ENCODE measurements at places on chromosomes 7 and 10.

GRCh38 chr10:122286867-122287266 lies 15.8 kb downstream of the BTBD16 start:
- DNase-seq: no peak

GRCh38 chr10:14681305-14681704 lies 93.4 kb downstream of the FAM107B start:
- DNase-seq: peak; percentile 86

- peak; percentile 90 for DNase-seq
Measured at GRCh38 chr7:23277359-23277989, 21.7 kb upstream of the MALSU1 start.

- no peak for DNase-seq
Measured at GRCh38 chr7:67547183-67547907, 550.7 kb downstream of the TYW1 start.

DNA sequence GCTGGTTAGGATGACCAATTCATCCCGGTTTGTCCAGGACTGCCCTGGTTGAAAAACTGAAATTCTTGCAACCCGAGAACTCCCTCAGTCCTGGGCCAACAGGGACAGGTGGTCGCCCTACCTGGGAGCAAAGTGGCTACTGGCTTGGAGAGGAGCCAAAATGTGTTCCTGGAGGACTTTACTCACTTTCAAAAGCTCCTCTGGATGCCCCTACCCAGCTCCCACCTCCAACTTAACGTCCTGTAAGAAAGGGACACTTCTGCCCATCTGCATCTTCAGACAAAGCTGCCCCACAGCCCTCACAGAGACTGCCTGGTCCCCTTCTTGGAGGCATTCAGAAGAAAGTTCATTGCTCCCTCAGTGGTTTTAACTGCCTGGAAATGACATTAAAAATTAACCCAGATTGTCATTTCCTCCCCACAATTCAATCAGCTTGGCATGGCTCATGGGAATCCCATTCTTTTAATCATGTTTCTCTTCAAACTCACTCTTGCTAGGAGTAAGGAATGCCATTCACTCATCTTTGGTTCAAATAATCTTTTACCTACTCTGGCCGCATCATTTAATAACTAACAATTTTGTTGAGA lies 24.0 kb upstream of the HSPA12A start:
- no peak for DNase-seq

- DNase-seq: no peak
Measured at GRCh38 chr7:17598846-17599245, 300.4 kb downstream of the AHR start.

GRCh38 chr10:35379226-35380137 lies 43.2 kb downstream of the CCNY start:
- no peak for DNase-seq

GRCh38 chr10:123502983-123503382 lies 163.2 kb upstream of the GPR26 start:
- DNase-seq: no peak

GRCh38 chr10:44065788-44066526 lies 318.9 kb downstream of the CXCL12 start:
- DNase-seq: no peak

GRCh38 chr10:9957351-9957750 lies 1060.3 kb upstream of the CELF2 start:
- DNase-seq: no peak

- peak; percentile 81 for DNase-seq
Measured at GRCh38 chr7:23811540-23811939, 101.5 kb downstream of the STK31 start.

DNA sequence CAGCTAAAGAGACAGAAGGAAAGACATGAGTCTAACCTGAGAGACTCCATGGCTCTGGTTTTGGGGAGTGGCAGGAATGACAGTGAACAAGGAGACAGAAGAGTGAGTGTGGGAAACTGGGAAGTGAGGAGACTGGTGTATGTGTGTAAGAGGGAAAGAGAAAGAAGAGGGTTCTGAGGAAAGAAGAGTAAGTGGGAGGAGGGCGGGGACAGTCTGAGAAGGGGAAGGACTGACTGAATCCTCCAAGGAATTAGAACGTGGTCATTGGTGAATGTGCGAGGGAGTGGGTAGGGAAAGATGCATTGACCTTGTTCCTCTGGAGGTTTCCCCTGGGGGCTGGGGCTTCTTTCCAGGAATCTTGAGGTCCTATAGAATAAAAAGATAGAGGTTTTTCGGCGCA lies 26.6 kb downstream of the WNT8B start:
- DNase-seq: no peak

DNA sequence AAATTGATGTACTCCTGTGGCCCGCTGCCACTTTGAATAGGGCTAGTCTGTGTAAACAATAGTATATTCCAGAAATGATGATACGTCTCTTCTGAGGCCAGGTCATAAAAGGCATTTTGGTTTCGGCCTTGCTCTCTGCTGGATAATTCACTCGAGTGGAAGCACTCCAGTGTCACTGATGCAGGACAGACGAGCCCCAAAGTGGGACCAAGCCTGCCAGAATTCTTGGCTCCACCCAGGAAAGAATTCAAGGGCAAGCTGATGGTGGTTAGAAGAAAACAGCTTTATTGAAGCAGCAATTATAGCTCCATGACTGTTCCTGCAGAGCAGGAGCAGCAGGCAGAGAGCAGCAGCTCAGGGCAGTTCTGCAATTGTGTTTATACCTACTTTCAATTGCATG lies 717.6 kb downstream of the GRM8 start:
- DNase-seq: peak; percentile 81

DNA sequence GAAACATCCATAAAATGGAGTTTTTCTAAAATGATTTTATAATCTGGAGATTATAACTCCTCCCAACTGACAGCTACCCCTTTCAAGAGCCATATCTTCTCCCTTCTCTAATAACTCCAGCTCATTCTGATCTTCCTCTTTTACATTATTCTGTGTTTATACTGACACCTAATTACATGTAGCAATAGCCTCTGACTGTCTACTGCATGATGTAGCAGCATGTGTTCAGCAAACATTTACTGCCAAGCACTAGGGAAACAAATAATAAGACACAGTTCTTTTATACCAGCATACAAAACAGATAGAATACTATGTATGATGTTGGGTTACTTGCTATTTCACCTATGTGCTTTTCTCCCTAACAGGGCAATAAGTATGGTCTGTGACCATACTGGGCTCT lies 20.7 kb downstream of the RBM28 start:
- no peak for DNase-seq

DNA sequence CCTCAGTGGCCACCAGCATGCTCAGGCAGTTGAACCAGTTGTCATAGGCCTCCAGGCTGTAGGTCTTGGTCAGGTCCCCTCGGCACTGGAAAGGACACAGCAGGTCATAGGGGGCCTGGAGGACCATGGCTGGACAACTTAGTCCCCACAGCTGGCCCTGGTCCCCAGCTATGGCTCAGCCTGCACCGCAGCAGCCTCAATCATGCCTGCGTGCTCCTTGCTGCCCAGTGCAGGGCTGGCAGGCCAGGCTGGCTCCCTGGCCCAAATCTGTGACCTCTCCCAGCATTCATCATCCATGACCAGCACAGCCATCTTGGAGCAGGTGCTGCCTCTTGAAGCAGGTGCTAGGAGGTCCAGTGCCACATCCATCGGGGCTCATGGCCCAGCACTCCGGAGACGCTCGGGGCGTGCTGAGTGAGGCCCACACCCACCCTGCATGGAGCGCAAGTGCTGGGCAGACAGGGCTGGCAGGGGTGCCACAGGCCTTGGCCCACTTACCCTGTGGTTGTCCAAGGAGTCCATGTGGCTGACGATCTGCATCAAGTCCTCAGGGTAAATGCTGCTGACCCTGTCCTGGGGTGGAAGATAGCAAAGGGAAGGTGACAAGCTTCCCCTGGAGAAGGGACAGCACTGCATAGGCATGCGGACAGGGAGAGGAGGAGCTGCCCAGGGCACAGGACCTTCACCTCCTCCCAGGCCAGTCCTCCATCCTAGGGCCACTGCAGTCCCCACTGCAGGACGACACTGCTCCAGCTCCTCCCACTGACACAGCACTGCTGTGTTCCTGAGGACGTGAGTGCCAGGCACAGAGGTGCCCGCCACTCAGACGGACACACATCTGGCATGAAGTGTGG lies 61.7 kb downstream of the CSGALNACT2 start:
- DNase-seq: no peak

DNA sequence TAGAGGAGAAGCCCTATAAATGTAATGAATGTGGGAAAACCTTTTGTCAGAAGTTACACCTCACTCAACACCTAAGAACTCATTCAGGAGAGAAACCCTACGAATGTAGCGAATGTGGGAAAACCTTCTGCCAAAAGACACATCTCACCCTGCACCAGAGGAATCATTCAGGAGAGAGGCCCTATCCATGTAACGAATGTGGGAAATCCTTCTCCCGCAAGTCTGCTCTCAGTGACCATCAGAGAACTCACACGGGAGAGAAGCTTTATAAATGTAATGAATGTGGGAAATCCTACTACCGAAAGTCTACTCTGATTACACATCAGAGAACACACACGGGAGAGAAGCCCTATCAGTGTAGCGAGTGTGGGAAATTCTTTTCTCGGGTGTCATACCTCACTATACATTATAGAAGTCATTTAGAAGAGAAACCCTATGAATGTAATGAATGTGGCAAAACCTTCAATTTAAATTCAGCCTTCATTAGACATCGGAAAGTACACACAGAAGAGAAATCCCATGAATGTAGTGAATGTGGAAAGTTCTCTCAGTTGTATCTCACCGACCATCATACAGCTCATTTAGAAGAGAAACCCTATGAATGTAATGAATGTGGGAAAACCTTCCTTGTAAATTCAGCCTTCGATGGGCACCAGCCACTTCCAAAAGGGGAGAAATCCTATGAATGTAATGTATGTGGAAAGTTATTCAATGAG lies 18.9 kb downstream of the RBAK start:
- DNase-seq: peak; percentile 53

GRCh38 chr10:60430017-60430416 lies 40.3 kb upstream of the ANK3 start:
- DNase-seq: no peak

DNA sequence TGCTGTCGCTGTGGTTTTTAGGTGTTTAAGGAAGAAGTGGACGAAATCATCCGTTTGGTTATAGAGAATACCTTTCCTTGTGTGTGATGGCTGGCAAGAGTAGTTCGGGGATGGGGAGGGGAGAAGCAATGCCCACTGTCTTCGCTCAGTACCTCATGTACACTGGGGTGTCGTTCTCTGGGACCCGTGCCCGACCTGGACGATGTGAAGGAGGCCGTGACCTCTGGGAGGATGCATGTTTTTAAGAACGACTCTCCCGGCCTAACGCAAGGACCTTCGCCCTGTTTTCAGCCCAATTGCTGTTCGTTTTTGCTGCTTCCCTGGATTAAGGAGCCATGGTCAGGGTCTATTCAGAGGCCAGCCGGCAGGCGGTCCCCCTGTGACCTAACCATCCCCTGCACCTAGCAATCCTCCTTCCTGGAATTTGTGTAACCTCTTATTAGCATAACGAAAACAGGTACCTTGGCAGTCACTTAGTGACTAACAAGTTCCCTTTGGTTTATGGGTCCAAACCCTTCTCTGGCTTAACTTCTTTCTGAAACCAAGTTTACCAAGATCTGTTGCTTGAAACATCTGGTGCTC lies 1.3 kb downstream of the NFE2L3 start:
- DNase-seq: no peak

- peak; percentile 68 for DNase-seq
Measured at GRCh38 chr7:36301914-36302771, 87.5 kb upstream of the ANLN start.

GRCh38 chr10:31789555-31789954 lies 139.1 kb downstream of the ARHGAP12 start:
- no peak for DNase-seq

- DNase-seq: no peak
Measured at GRCh38 chr10:63456437-63457210, 9.2 kb downstream of the JMJD1C start.

DNA sequence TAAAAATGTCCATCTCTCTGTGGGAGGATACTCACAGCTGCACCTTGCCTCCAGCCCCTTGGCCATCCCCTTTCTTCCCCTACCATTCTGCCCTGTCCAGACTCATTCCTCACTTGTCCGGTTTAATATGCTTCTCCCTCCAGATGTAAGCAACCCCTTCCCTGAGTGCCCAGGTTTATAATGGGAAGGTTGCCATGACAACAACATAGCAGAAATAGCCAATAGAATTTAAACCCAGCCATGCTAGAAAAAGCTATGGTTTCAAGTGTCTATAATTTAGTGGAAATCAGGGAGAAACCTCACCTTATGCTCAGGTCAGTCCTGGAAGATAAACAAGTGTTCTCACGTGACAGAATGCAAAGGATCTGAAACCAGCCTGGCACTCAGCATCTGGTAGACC lies 196.0 kb upstream of the FZD8 start:
- no peak for DNase-seq

DNA sequence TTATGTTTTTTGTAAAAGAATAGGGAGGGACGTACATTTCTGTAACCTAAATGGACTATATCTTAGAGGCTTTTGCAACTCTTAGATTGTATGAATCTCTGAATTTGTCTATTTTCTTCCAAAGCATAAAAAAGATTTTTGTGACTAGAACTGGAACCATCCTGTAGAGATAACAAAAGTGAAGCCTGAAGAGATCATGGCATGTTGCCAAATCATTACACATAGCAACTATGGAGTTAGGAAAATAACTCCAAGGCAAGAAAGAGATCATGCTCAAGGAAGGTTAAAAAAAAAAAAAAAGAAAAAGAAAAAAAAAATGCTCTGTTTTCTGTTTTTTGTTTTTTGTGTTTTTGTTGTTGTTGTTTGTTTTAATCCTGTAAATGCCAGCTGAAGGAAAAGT lies 567.7 kb upstream of the ZWINT start:
- peak; percentile 31 for DNase-seq

DNA sequence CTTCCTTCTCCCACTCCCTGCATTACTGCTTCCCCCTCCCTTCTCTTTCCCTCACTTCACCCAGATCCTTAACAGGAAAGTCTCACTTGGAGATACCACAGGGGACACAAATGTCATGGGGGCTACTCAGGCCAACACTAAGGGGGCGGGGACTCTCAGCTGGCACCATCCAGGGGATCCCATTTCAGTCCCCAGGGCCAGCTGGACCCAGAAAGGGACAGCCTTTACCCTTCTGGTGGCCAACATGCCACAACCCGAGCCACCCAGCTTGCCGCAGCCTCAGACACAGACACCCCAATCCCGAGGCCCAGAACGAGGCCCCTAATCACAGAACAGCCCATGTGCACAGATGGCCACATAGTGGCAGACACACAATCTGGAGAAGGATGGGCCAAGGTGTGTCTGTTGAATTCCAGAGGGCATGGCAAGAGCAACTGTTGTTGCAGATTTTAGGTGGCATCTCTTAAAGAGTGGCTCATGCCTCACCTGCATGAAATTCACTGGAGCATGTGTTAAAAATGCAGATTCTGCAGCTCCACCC lies 5.6 kb downstream of the CAMK2G start:
- DNase-seq: no peak

DNA sequence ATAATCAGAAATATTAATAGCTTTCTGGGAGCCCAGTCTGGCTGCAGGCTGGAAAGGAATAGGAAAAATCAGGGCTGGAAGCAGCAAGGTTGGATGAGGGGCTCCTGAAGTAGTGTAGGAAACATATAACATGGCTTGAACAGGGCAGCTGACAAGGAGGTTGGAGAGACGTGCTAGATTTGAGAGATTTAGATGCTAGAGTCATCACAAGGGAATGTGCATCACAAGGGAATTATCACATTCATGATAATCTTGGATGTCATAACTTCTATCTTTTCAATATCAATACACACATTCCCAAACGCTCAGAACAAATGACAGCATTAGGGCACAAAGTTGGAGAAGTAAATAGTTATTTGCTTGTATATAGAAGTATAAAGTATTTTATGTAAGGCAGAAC lies 120.9 kb upstream of the EGFR start:
- no peak for DNase-seq
